Activated T-helper 1 cell treated with anti-CD3 and anti-CD28 coated beads, Interleukin-12 subunit alpha, Interleukin-12 subunit beta, Interleukin-2, Interleukin-4 antibody, amounts not matched to agents 30 ng/mL and 10 ng/mL and 1 ng/mL, durations not matched to agents 14 hours and 24 hours and 36 hours (primary cell): ENCODE measurements at places on chromosomes 5 and 9.

DNA sequence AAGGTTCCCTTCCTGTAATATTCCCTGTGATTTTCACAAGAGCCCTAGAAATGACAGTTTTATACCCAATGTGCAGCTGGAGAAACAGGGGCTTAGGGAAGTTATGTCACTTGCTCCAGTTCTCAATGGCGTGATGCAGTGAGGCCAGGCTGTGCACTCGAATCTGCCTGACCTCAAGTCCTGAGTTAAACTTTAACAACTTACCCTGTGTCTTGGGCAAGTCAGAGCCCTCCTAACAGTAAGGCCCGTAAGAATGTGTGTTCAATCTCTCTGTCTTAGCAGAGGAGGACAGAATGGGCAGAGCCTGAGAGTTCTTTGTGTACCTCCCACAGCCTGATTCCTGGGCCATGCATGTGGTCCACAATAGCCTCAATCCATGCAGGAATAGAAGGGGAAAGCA, 181.1 kb downstream of the TRIM32 start:
- DNase-seq, result no peak

DNA sequence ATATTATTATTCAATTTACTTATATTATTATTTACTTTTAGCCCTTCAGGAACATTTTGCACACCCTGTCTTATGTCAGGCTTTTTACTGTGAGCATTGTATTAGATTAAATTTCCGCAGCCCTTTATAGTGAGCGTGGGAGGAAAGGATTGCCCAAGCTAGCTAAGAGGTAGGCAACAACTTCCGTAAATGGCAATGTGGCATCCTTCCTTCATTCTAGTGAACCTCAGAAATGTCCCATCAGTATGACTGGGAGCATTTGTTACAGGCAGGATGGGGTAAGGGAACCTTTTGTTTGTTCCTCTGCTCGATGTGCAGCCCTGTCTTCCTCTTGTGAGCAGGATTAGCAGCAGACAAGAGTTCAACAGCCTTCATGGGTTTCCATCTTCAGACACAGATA, 6.2 kb upstream of the CD180 start:
- no peak for DNase-seq

DNA sequence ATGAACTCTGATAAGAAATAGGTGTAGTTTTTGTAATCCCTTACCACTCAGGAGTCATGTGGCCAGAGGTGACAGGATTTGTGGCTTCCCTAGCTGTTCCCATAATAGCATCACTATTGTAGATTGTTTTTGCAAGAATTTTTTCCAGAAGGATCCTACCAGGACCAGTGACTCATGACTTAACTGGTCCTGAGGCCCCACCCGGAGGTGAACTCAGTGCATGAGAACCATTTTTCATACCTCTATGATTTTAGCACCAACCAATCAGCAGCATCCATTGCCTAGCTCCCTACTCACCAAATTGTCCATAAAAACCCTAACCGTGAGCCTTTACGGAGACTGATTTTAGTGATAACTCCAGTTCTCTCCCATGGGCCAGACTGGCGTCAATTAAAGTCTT, 484.8 kb downstream of the PSAT1 start:
- no peak for DNase-seq

GRCh38 chr5:176581361-176581760, 28.6 kb downstream of the GPRIN1 start:
- no peak for DNase-seq

- no peak for DNase-seq
These were observed 50.5 kb upstream of the CTNNAL1 start for GRCh38 chr9:109063760-109064159.

DNA sequence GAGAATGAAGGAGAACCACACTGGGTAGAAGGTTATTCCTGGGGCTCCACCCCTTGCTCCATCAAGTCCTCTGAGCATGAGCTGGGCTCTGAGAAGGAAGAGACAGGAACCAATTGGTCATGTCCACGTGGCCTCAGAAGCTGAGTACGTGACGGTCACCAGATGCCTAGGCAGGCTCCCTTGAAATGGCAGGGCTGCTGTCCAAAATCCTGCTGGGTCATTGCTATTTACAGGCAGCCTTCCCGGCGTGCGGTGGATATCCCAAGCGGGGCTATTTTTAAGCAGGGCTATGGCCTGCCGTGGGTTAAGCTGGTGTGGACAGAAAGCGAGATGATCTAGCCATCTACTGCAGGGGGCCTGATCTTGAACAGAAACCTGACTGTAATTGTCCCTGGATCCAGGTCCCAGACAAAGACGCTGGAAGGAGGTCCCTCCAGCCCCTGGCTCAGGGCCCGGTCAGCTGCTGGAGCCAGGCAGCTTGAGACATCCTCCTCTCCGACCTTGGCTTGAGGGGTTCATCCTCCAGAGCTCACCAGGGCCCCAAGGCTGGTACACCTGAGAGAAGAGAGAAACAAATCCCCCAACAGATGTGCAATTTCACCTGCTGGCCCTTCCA, 550 bp upstream of the CKMT2 start:
- no peak for DNase-seq

GRCh38 chr5:150108711-150109514, 22.6 kb upstream of the CSF1R start:
- no peak for DNase-seq

GRCh38 chr5:76325326-76325725, 77.8 kb upstream of the IQGAP2 start:
- no peak for DNase-seq

DNA sequence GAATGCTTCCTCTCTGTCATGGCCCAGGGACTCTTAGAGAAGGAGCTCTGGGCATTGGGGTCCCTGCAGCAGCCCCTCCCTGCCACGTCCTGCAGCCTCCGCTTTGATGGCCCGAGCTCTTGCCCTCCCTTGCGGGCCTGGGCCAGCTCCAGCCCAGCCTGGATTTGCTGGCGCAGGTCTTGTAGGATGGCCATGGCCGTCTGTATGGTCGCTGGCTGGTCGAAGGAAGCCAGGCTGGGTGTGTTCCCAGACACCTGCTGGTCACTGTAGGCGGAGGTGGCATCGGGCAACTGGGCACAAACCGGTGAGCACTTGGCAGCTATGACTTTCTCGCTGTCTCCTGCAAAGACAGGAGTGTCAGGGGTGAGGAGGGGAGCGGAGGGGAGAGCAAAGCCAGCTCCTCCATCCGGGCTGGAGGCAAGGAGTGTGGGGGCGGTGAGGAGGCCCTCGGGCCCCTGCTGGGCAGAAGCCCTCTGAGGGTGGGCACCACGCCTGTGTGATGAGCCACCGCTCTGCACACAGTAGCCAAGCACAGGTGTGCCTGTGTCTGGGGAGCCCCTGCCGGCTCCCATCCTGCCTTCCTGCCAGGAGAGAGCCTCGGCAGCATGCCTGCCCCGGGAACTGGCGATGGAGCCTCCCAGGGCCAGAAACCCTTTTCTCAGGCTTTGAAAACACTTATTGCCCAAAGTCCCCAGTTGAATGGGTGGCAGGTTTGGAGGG, 12.4 kb downstream of the CCDC187 start:
- DNase-seq, result no peak

- DNase-seq, result no peak
These were observed 236.5 kb upstream of the TRIM32 start for GRCh38 chr9:116450378-116451139.

- DNase-seq, result no peak
These were observed 25.5 kb upstream of the B4GALT1 start for GRCh38 chr9:33192493-33193255.

- no peak for DNase-seq
These were observed 173.4 kb downstream of the ROR2 start for GRCh38 chr9:91776409-91777291.

DNA sequence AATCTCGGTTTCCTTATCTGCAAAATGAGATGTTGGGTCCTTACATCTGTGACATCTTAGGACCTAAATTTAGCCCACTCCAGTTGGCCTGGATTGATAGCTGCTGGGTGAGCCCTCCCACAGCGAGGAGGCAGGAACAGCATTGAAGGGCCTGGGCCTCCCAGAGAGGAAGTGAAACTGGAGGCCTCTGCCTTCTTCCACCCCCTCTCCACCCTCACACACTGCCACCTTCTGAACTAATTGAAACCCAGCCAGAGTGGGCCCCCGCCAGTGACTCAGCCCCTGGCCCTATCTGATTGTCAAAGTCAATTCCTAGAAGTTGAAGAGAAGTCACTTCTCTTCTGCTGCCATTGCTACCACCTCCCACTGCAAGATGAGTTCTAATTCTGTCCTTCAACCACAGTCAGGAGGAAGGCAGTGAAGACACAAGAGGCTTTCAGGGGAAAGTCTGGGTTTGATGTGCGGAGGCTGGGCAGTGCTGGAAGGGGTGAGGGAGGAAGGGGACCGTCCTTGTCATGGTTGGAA, 55.2 kb upstream of the NEK6 start:
- DNase-seq, result peak; percentile 71

DNA sequence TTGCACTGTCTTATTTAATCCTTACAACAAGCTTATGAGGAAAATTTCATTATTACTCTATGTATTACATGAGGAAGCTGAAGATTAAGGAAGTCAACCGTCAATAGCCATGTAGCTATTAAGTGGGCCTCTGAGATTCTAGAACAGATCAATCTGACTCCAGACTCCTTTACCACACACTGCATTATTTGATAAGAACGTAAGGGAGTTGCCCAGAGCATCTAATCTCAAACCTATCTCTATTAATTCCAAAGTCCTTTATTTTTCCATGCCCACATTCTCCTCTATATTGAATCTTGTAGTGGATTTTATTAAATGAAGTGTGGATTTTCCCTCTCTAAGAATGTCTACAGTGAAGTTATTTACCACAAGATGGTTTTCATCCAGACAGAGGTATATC, 118.2 kb upstream of the MTAP start:
- no peak for DNase-seq

- DNase-seq, result no peak
These were observed 14.6 kb upstream of the RNU6ATAC start for GRCh38 chr9:134178768-134179551.

- no peak for DNase-seq
These were observed 330.4 kb upstream of the EDIL3 start for GRCh38 chr5:84715091-84715490.

DNA sequence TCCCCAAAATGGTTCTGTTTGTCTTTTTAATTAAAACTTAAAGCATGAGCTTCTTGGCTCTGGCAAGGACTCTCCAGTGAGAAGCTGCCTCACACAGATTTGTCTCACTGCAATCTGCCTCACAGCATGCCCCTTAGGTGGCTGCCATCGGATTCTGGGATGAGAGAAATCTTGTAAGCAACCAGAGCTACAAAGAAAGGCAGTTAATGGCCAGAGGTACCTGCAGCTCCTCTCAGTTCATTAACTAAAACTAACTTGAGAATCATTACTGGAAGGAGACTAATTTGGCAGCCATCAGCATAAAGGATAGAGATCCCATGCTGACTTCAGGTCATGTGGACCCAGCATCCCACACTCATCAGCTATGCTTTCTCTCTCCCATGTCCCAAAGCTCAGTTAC, 220.6 kb upstream of the DMAC1 start:
- DNase-seq, result no peak

DNA sequence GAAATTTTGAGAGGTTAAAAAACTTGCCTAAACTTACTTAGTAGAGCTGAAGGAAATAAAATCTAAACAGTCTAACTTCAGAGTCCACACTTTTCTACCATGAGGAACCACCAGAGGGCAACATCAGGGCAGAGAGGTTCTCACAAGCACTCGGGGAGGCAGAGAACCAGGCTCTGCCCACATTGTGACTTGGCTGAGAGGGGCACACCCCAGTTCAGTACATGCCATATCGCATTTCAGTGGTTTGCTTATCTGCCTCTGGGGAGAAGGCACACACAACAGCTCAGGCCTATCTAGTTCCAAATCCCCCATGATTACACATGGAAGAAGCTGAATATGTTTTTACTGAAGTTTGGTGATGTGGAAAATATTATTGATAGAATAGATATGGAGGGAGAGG, 49.2 kb downstream of the EQTN start:
- DNase-seq, result no peak

DNA sequence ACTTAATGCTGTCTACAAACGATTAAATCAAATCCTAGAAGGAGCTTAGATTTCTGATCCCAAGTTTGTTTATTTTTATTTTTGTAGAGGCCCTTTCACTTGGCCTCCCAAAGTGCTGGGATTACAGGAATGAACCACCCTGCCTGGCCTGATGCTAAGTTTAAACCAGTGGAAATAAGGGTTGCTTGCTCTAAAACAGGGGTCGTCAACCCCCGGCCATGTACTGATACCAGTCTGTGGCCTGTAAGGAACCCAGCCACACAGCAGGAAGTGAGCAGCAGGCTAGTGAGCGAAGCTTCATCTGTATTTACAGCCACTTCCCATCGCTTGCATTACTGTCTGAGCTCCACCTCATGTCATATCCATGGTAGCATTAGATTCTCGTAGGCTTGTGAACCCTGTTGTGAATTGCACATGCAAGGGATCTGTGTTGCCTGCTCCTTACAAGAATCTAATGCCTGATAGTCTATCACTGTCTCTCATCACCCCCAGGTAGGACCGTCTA, 11.4 kb downstream of the TTC1 start:
- no peak for DNase-seq

GRCh38 chr9:129834489-129835127, 467 bp downstream of the C9orf78 start:
- peak; percentile 17 for DNase-seq
